Brain pericyte (primary cell): ENCODE measurements at places on chromosomes 1 and 21.

DNA sequence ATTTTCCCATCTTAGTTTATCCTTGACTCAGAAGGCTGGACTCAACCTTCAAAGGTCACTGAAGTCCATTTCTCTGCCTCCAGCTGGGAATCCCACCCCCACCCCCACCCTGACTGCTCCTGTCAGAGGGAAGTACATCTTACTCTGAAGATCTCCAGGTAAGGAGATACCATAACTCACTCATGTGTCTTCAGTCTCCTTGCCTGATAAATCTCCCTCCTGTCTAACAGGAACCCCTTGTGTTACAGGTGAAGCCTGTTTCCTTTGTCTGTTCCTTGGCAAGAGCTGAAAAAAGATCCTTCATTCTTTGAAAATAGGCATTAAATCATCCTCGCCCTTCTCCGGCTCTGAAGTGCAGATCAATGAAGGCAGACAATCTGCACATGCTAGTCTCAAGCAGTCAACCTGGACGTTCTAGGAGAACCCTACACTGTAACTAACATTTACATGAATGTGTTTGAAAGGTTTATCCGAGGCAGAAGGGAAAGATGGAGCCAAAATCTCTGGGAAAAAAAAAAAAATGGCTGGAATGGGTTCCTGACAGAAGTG lies 250.6 kb downstream of the TM2D1 start:
- DNase-seq = no peak

GRCh38 chr21:42012763-42013329 lies 2.7 kb upstream of the ZBTB21 start:
- no peak for DNase-seq

DNA sequence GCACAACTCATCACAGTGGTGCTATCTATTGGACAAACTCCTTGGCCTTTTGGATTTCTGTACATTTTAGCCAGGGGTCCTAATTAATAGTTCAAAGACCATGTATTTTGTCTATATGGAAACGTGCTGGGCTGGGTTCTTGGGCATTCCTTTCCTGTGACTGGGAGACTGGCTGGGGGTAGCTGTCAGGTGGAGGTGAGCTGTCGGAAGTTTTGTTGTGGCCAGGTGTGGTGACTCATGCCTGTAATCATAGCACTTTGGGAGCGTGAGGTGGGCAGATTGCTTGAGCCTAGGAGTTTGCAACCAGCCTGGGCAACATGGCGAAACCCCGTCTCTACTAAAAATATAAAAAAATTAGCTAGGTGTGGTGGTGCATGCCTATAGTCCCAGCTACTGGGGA lies 392.4 kb downstream of the RPS6KC1 start:
- DNase-seq = no peak

DNA sequence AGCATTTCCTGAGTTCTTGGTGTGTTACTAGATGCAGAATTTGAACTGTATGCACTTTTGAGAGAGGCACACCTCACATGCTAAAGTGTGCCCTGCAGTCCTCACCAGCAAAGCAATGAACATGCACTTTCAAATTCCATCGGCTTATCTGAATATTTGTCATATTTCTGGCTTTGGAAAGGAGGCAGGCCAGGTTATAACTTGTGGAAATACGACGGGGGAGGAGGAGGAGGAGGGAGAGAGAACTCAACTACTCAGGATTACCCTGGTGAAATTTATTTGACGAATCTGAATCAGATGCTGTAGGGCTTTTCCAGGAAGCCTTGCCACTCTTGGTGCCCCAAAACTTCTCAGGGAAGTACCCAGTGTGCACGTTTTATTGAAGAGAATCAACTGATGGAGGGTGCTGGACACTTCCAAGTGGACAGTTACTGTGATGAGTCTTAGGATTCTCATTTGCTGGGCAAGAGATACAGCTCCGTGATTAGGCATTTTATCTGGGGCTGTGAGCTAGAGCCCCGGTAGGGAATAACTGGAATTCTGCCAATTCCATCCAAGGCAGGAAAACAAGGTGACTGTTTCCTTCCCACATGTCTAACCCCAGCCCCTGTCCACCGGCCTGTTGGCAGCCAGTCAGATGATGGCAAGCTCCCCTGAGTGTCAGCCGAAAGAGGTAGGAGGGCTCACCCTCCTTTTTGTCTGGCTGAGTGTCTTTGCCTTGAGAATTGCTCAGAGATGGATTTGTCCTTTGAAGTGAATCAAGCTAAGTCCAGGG lies 3.8 kb downstream of the PDPN start:
- DNase-seq = no peak

GRCh38 chr1:97114842-97115241 lies 393.3 kb downstream of the PTBP2 start:
- no peak for DNase-seq

DNA sequence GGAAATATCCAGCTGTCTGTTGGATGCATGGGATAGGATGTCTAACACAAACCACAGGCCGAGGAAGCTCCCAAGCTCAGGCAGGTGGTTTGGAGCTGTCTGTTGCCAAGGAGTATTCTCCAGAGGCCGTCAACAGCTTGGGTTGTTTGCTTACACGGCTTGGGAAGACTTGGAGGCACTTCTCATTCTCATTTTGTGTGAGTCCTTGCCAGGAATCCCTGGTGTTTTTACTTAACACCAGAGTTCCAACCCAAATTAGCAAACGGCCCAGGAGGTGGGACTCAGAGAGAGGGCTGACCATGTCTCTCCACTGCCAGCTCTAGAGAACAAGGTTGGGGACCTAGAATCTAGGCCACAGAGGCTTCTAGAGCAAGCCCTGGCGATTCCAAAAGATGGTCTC lies 72.7 kb upstream of the FAM20B start:
- DNase-seq = peak; percentile 32

- no peak for DNase-seq
Measured at GRCh38 chr1:111369645-111370044, 57.9 kb downstream of the OVGP1 start.

- no peak for DNase-seq
Measured at GRCh38 chr1:201598396-201598795, 59.5 kb downstream of the NAV1 start.

- no peak for DNase-seq
Measured at GRCh38 chr21:32216293-32216692, 62.6 kb downstream of the MIS18A start.

GRCh38 chr1:235986869-235987268 lies 78.0 kb downstream of the NID1 start:
- no peak for DNase-seq

DNA sequence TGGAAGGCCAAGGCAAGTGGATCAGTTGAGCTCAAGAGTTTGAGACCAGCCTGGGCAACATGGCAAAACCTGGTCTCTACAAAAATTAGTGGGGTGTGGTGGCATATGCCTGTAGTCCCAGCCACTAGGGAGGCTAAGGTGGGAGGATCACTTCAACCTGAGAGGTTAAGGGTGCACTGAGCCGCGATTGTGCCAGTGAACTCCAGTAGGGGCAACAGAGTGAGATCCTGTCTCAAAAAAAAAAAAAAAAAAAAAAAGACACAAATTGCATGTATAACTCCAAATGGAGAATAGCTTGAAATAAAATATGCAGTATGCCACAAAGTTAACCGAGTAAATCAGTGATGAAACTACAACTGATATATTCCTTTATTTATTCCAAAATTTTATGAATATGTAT lies 51.6 kb downstream of the LRRC40 start:
- DNase-seq = no peak
